ENCODE measurements at places on chromosomes 2 and 18. TPM values are rescaled to one million over a fixed set of nuclear protein-coding genes. Genes with fewer than 3 reads are reported as not detected.

The CD207 gene
- not detected for total RNA-seq

The CXCR2 gene
- not detected for total RNA-seq

The DIPK1C gene
- total RNA-seq, result not detected

The LINC00305 gene
- total RNA-seq, result not detected

The POMC gene
- total RNA-seq, result 0.28 TPM

The SERPINB4 gene
- total RNA-seq, result not detected

The DES gene
- total RNA-seq, result not detected

The CROCC2 gene
- not detected for total RNA-seq

The SIX3 gene
- not detected for total RNA-seq

The ANKRD53 gene
- 0.14 TPM for total RNA-seq

The FBXO48 gene
- 0.20 TPM for total RNA-seq

The PLEKHH2 gene
- 0.20 TPM for total RNA-seq

The ANKRD36 gene
- 38.9 TPM for total RNA-seq

The CLHC1 gene
- total RNA-seq, result 5.5 TPM

The BOK gene
- 39.4 TPM for total RNA-seq

The KCNG3 gene
- total RNA-seq, result not detected

The SMCHD1 gene
- 58.1 TPM for total RNA-seq

The IL1F10 gene
- not detected for total RNA-seq

The SLC14A1 gene
- not detected for total RNA-seq

The CNTNAP5 gene
- not detected for total RNA-seq

The SKOR2 gene
- not detected for total RNA-seq

The CYP27A1 gene
- 10.9 TPM for total RNA-seq

The MERTK gene
- total RNA-seq, result 33.6 TPM

The CARF gene
- total RNA-seq, result 2.4 TPM

The WIPF1 gene
- total RNA-seq, result 4.8 TPM

The STARD6 gene
- 0.33 TPM for total RNA-seq

The FAP gene
- 0.21 TPM for total RNA-seq

The DYNAP gene
- total RNA-seq, result not detected

The MEP1B gene
- not detected for total RNA-seq

The FOXI3 gene
- not detected for total RNA-seq

The ACMSD gene
- total RNA-seq, result not detected

The TXNDC9 gene
- total RNA-seq, result 82.5 TPM

The SERPINB3 gene
- not detected for total RNA-seq

The CCDC195 gene
- not detected for total RNA-seq

The LIMS3 gene
- total RNA-seq, result 7.3 TPM

The RFTN2 gene
- total RNA-seq, result 6.5 TPM

The MFF gene
- total RNA-seq, result 58.7 TPM
